ENCODE measurements at places on chromosomes 16 and 17. TPM values are rescaled to one million over a fixed set of nuclear protein-coding genes. Genes with fewer than 3 reads are reported as not detected.

TNP2 gene
- total RNA-seq = not detected

TBC1D28 gene
- total RNA-seq = not detected

TBX2 gene
- total RNA-seq = 6.6 TPM

RDM1 gene
- total RNA-seq = 3.4 TPM

IGF2BP1 gene
- 85.4 TPM for total RNA-seq

CCL7 gene
- 0.12 TPM for total RNA-seq

NUDT7 gene
- total RNA-seq = 7.1 TPM

TXNDC11 gene
- 38.8 TPM for total RNA-seq

TNFRSF13B gene
- not detected for total RNA-seq

ZNF205 gene
- 15.4 TPM for total RNA-seq

AATF gene
- 157 TPM for total RNA-seq

CTF1 gene
- 0.18 TPM for total RNA-seq

TIGD7 gene
- total RNA-seq = 1.9 TPM

SLC35G6 gene
- total RNA-seq = not detected

ENPP7 gene
- total RNA-seq = not detected

SOST gene
- total RNA-seq = 0.07 TPM

ZNF689 gene
- 7.8 TPM for total RNA-seq

HEATR9 gene
- not detected for total RNA-seq

ZC3H18 gene
- 53.4 TPM for total RNA-seq

SECTM1 gene
- total RNA-seq = 1.1 TPM

SMTNL2 gene
- total RNA-seq = 0.36 TPM

ACSM2B gene
- total RNA-seq = not detected

TGFB1I1 gene
- total RNA-seq = 42.9 TPM

KRTAP3-1 gene
- total RNA-seq = not detected

Data from A549 treated with CORT108297 at 1 μM for 4 hours (cell line).